ENCODE measurements at places on chromosomes 4 and X.

DNA sequence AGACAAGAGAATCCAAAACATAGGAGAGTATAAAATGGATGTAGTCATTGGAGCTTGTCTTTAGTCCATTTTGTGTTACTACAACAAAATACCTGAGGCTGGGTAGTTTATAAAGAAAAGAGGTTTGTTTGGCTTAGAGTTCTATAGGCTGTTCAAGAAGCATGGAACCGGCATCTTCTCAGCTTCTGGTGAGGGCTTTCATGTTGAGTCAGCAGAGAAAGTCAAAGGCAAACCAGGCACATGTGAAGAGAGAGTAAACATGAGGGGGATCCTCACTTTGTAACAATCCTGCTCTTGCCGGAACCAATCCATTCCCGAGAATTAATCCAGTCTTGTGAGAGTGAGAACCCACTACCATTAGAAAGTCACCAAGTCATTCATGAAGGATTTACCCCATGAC is 8.1 kb upstream of the HCCS start:
- no peak for DNase-seq

DNA sequence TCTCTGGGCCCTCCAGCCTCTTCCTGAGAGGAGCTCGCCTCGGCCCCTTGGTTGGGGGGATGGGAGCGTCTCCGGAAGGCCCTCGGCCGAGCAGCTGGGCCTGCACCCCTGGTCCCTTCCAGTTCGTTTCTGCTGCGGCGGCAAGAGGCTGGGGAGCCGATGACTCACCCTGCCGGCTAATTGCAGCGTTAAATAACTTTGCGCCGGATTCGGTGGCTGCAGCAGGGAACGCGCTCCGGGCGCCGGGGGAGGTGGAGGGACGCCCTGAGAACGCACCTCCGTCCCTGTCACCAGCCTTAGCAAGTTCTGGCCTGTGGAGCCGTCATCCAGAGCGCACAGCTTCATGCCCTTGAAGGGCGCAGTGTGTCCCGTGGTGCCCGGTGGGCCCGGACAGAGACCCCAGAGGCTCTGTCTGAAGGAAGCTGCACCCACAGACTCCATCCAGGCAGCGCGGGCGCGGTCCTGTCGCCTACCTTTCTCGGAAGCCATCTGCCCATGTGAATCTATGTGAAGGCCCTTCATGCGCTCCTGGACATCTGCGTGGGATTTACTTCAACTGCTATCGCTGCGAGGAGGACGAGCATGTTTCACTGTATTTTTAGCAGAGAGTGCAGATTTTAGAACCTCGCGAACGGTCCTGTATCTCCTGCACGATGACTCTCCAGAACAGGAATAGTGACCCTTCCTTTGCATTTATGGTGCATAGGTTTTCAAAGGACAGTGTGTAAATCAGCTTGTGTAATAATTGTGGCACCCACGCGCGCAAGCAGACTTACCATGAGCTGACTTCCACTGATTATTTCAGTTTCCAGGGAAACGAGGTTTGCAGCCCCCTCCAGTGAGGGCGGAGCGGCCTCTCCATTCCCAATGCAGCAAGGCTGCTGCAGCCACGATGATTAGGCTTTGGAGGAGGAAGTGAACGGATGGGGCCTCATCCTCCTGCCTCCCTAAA is 1.7 kb upstream of the TMEM271 start:
- DNase-seq = peak; percentile 17

- no peak for DNase-seq
Observed at GRCh38 chrX:46580613-46581012, 7.0 kb downstream of the CHST7 start.

GRCh38 chr4:40937140-40937725 is 187.5 kb downstream of the NSUN7 start:
- peak; percentile 43 for DNase-seq

GRCh38 chr4:126701756-126702155 is 931.0 kb upstream of the INTU start:
- no peak for DNase-seq

DNA sequence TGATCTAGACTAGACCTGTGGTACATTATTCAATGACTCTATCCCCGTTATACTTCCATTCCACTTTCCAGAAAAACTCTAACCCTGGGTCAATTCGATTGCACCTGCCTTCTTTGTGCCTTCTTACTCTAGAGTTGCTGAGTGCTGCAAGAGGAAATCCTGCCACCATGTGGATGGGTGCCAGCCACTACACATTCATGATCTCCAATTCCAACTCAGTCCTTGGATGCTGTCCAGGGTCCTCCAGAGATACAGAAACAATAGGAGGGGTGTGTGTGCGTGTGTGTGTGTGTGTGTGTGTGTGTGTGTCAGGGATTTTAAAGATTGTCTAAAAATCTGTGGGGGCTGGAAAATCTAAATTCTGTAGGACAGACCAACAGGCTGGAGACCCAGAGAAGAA is 42.9 kb upstream of the INTS6L start:
- DNase-seq = peak; percentile 74

- DNase-seq = no peak
Observed at GRCh38 chr4:75180790-75181776, 248.2 kb downstream of the PARM1 start.

DNA sequence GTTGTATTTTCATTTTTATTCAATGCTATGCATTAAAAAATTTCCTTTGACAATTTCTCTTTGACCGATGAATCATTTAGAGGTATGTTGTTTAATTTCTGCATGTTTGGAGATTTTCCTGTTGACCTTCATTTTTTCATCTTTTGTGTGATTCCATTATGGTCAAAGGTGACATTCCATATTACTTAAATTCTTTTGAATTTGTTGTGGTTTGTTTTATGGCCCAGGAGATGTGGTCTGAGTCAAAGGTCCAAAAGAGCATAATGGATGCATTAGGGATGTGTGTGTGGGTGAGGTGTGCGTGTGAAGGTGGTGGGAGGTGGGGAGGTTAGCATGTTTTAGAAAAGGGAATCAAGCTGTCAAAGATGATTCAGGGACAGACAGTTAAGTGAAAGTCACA is 76.0 kb upstream of the GIMD1 start:
- DNase-seq = peak; percentile 60

DNA sequence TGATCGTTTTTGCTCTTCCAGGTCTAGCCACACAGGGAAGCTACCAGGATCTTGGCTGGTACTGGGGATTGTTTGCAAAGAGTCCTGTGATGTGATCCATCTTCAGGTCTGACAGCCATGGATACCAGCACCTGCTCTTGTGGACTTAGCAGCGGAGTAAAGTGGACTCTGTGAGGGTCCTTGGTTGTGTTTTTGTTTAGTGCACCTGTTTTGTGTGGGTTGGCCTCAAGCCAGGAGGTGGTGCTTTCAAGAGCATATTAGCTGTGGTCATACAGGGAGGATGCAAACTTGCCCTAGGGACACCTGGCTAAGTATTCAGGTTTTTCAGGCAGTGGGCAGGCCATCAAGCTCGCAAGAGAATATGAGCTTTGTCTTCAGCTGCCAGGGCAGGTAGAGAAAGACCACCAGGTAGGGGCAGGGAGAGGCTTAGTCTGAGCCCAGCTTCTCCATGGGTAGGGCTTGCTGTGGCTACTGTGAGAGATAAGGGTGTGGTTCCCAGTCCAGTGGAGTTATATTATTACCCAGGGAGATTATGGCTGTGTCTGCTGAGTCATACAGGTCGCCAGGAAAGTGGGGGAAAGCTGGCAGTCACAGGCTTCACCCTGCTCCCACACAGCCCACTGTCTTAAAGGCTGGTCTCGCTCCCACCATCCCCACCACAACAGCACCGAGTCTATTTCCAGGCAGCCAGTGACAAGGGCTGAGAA is 293.7 kb downstream of the PCDH18 start:
- DNase-seq = no peak

- no peak for DNase-seq
Observed at GRCh38 chr4:11264841-11265240, 163.9 kb downstream of the HS3ST1 start.

GRCh38 chr4:142339053-142339452 is 507.0 kb downstream of the INPP4B start:
- no peak for DNase-seq

- DNase-seq = no peak
Observed at GRCh38 chrX:20567108-20567507, 300.4 kb upstream of the RPS6KA3 start.

DNA sequence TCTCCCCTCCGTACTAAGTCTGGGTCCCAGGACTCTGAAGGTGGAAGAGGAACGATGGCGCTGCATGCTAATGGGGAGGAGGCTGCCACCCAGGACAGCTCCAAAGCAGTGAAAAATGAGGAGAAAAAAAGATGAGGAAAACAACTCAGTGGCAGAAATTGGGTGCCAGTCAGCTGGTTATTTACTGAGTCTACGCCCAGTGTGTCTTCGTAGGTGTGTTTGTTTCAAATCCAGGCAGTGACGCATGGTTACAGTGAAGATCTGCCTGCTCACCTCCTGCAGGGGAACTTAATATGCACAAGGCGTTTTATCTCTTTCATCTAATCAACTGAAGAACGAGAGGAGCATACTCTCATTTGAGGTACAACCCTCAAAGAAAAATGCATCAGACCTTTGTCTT is 70.9 kb upstream of the FBXW7 start:
- DNase-seq = no peak

- DNase-seq = no peak
Observed at GRCh38 chrX:81308086-81308829, 106.4 kb downstream of the SH3BGRL start.

DNA sequence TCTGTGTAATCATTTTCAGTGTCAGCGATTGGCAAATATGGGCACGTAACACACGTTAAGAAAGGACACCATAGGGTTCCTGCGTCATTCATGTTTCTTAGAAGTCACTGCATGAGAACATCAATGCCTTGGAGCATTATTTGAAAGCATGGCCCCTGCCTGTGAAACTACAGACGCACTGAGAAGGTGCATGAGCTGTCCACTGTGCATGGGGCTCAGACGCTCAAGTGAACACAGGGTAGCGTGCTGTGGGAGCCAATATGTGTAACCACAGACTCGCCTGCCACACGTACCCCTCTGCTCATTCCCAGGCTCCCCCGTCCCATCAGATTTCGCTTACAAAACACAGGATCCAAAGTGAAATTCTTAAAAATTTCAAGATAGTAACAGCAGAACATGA is 6.5 kb downstream of the PPP2R2C start:
- no peak for DNase-seq

DNA sequence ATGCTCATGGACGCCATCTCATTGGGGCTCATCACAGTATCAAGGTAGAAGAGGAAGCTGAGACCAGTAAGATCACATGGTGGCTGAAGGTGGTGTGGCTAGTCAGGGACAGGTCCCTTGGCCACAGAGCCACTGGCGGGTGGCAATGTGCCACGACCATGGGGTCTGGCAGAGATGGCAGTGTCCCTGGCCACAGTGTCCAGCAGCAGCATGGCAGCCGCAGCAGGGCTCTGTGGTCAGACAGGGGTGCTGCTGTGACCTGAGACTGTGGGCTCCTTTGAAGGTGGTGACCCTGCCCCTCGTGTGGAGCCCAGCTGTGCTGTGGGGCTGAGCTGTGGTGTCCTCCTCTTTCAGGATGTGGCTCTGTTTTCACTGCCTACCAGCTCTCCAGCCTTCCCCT is 2.2 kb upstream of the DOK7 start:
- DNase-seq = no peak

GRCh38 chr4:169024762-169025161 is 14.7 kb upstream of the CBR4 start:
- peak; percentile 77 for DNase-seq

Measured in choroid plexus epithelial cell (primary cell).